Non-pigmented ciliary epithelial cell (primary cell): ENCODE measurements at places on chromosomes 1 and 21.

DNA sequence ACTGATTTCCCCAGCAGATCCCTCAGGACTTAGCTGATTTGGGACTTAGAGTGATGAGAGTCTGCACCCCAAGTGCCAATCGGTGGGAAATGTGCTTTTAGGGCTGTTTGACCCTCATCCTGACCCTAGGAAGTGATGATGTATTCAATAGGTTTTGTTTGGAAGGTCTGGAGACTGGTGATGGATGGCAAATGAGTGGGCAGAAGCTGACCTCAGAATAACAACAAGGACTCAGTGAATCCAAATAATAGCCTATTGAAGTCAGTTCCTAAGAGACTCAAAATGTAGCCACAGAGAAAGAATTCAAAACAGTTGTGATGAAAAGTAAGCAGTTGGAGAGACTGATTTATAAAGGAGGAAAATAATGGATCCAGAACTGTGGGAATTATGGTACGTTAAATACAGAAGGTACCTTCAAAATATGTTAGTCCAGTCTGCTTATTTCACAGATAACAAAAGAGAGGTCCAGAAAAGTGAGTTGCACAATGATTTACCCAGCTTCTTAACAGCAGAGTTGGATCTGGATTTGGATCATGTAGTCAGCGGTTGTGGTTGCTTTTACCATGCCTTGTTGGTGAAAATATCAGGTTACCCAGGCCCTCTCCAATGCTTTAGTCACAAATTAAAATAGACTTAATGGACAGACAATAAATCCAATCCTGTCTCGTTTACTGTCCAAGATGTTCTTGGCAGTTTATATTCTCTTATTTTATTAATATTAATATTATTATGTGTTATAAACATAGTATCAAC lies 123.0 kb upstream of the PTBP2 start:
- DNase-seq: no peak

DNA sequence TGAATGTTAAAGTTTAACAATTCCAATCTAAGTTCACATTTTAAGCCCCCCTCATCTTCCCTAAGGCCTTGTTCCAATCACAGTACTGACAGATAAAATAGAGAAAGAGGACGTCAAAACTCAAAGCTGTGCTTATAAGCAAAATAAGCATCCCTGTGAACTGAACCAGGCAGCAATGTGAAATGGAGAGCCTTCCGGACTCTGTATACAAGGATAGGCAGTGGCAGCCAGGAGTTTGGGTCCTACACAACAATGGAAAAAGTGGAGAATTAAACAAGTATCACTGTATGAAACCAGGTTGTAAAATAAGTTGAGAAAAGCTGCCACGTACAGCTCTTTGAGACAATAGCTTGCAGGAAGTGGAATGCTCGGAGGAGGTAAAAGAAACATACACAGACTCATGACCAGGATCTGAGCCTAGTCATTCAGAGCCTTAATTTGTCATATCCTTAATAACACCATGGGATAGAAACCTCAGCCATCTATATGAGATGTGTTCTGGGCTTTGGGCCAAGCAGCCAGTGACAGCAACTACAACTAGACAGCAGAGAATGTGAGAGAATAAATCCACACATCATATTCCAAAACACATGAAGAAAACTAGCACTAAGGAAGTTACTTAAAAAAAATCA lies 55.2 kb upstream of the PALMD start:
- DNase-seq: peak; percentile 88

- DNase-seq: no peak
Measured at GRCh38 chr1:209651138-209651587, 1.1 kb downstream of the LAMB3 start.

GRCh38 chr1:56562891-56563452 lies 16.4 kb downstream of the PLPP3 start:
- no peak for DNase-seq

DNA sequence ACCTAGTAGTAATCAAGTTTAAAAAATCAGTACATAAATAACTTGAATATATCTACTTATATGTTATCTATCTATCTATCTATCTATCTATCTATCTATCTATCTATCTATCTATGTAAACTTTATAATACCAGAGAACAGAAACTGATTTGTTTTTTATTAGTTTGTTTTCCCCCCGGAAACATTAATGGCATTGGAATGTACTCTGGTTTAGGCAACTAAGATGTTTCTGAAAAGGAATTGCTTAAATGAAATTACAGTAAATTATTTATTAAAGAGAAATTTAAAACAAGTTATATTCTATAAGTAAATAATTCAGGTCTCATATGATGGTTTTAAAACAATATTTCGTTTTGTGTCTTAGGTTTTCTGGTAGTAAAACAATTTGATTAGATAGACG lies 681.0 kb upstream of the ADAMTS5 start:
- no peak for DNase-seq

DNA sequence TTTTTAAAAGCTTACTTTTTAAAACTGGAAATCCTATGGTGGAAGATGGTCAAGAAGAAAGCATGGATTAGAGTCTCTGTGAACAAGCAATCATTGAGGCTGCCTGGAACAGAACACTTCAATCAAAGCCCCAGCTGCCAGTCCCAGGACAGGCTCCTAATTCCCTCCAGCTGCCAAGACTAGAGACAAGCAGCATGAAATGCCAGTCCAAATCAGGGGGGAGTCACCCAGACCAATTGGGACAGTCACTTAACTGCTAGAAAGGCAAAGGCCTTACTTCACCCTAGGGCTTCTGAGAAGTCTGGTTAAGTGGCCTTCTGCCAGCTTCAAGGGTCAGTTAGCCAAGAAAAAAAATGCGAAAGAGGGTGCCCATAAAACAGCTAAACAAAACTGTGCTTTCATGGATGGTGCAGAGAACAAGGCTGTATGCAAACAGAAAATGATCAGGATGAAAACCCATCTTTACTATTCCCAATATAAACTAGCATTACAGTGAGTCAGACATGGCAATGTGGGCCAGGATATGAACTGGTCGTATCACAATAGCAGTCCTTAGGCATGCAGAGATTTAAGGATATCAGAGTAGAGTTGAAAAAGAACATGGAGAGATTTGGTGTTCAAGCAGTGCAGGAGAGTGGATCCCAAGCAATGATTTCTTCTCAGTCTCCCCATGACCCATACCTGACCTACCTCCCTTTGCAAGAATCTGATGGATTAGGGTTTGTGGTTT lies 31.0 kb upstream of the MAN1A2 start:
- no peak for DNase-seq
